ENCODE measurements at places on chromosomes 4 and X.

- DNase-seq = no peak
Measured at GRCh38 chr4:101762025-101762424, 28.5 kb upstream of the BANK1 start.

GRCh38 chr4:149065753-149066152, 623.5 kb upstream of the NR3C2 start:
- no peak for DNase-seq

DNA sequence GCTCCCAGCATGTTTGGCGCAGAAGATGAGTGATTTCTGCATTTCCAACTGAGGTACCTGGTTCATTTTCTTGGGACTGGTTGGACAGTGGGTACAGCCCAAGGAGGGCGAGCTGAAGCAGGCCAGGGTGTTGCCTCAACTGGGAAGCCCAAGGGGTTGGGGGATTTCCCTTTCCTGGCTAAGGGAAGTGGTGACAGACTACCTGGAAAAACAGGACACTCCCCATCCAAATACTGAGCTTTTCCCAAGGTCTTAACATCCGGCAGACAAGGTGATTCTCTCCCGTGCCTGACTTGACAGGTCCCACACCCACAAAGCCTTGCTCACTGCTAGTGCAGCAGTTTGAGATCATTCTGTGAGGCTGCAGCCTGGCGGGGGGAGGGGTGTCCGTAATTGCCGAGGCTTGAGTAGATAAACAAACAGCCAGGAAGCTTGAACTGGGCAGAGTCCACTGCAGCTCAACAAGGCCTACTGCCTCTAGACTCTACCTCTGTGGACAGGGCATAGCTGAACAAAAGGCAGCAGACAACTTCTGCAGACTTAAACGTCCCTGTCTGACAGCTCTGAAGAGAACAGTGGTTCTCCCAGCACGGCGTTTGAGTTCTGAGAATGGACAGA, 307.7 kb upstream of the ARSJ start:
- no peak for DNase-seq

- no peak for DNase-seq
Measured at GRCh38 chrX:130974323-130974722, 71.3 kb upstream of the ENOX2 start.

DNA sequence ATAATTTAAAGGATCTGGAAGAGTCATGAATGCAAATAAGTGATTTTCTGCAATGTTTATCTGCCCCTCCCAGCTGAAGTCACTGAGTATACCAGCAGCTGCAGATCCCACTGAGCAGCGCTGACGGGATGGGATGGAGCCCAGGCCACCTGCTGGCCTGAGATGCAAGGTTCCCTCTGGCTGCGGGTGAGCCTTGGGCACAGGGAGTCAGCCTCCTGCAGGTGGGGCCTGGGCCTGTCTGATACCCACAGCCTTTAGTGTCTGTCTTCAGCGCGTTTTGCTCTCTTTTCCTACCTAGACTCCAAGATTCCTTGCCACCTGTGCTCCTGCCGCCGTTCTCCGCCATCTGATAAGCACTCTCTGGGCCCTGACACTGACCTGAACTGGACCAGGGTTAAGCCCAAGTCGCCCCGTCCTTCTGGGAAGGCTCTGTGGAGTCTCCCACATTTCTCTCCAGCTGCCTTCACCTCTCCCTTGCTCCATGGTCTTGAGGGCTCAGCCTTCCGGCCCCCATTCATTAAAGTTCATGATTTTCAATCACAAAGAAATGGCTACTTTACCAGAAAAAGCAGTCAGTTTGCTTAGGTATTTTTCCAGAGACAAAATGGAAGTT, 223.1 kb upstream of the FAT1 start:
- DNase-seq = no peak

GRCh38 chr4:67049446-67049845, 495.9 kb downstream of the CENPC start:
- DNase-seq = no peak

Measured in CD8-positive, alpha-beta T cell (primary cell).